Omental fat pad (tissue), 4 donors: ENCODE measurements at places on chromosomes 11 and 22. TPM values are rescaled to one million over a fixed set of nuclear protein-coding genes. Genes with fewer than 3 reads are reported as not detected.

Gene KDM4E
- not detected for total RNA-seq

Gene MYOD1
- not detected for total RNA-seq

Gene YPEL1
- 4.0 TPM for total RNA-seq

Gene SMC1B
- not detected for total RNA-seq

Gene CBX6
- total RNA-seq: 59.6 TPM

Gene CHEK1
- total RNA-seq: 5.4 TPM

Gene SCUBE2
- 50.6 TPM for total RNA-seq

Gene TFIP11
- total RNA-seq: 14.8 TPM

Gene GAS2
- 3.9 TPM for total RNA-seq

Gene MYBPC3
- total RNA-seq: 0.19 TPM

Gene TLCD5
- total RNA-seq: 6.1 TPM

Gene OR51I1
- not detected for total RNA-seq

Gene ENTHD1
- not detected for total RNA-seq

Gene TNNT3
- 4.6 TPM for total RNA-seq

Gene CEP126
- total RNA-seq: 9.1 TPM

Gene DCDC1
- not detected for total RNA-seq

Gene ROBO4
- 57.6 TPM for total RNA-seq

Gene MS4A12
- total RNA-seq: not detected

Gene TMEM191B
- 0.24 TPM for total RNA-seq

Gene TECTA
- total RNA-seq: 1.1 TPM

Gene INS
- total RNA-seq: not detected

Gene OR8G5
- not detected for total RNA-seq

Gene ZNF214
- 1.4 TPM for total RNA-seq

Gene UBQLN3
- 0.84 TPM for total RNA-seq

Gene ARHGAP20
- 10.8 TPM for total RNA-seq

Gene GAL3ST3
- 1.2 TPM for total RNA-seq

Gene CLMP
- total RNA-seq: 182 TPM

Gene WT1
- total RNA-seq: 21.2 TPM

Gene STK33
- 3.2 TPM for total RNA-seq

Gene OPCML
- total RNA-seq: not detected

Gene HBD
- total RNA-seq: 1.1 TPM

Gene HEPN1
- total RNA-seq: not detected

Gene CLCF1
- 51.4 TPM for total RNA-seq

Gene SPI1
- 69.4 TPM for total RNA-seq

Gene HBE1
- not detected for total RNA-seq

Gene BACE1
- total RNA-seq: 25.4 TPM

Gene RNF26
- 9.6 TPM for total RNA-seq

Gene GRM5
- not detected for total RNA-seq

Gene KCNE3
- total RNA-seq: 8.9 TPM
